ENCODE measurements at places on chromosomes 16 and 17.

- no peak for DNase-seq
These were observed 75.7 kb upstream of the FAM20A start for GRCh38 chr17:68676856-68677255.

DNA sequence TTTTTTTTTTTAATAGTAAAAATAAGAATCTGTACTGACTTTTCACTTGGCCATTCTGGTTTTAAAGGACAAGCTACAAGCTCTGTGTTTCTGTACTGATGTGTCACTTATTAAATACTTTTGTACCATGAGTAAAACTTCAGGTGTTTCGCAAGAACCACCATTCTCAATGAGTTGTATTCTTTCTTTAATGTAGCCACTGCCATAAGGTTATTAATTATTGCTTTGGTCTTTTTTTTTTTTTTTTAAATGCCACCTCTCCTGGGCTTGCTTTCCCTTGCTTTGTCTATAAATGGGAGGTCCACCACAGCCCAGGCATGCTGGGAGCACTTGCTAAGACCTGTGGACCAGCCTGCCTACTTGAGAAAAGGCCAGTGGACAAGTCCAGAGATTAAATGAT is 8.4 kb downstream of the ARL2BP start:
- no peak for DNase-seq

DNA sequence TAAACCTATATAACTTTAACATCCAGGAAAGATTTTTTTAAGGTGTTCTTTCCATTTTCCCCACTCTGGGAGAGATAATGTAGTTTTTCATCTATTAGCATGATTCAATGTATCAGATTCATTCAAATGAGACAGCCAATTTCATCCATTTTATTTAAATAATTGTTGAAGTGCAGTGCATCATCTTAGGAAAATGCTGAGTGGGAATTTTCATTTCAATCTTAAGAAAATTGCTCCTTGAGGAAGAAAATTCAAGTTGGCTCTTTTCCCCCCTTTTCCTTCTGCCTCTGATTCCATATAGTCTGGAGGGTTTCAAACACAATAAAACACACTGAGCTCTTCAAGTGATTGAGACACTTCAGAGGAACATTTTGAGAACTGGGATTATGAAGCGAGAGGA is 3.4 kb upstream of the KCNJ16 start:
- no peak for DNase-seq

GRCh38 chr16:85975451-85975981 is 76.6 kb downstream of the IRF8 start:
- DNase-seq, result no peak

GRCh38 chr17:43768382-43768781 is 9.8 kb upstream of the SOST start:
- no peak for DNase-seq

DNA sequence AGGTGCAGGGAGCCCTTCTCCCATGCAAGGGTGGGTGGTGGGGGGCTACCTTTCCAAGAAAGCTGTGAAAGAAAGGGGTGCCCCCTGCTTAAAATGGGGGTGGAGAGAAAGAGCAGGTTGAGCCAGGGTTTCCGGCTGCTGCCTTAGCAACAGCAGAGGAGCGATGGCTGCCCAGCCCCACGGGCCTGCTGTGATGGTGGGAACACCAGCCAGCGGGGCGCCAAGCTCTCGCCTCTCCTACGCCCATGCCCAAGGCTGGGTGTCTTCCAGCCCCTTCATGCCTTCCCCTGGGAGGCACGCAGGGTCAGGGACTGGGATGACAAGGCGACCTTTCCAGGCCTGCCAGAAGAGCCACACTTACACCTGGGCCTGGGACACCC is 3.0 kb downstream of the FMNL1 start:
- no peak for DNase-seq

GRCh38 chr17:57692770-57693169 is 52.3 kb downstream of the CCDC182 start:
- no peak for DNase-seq

DNA sequence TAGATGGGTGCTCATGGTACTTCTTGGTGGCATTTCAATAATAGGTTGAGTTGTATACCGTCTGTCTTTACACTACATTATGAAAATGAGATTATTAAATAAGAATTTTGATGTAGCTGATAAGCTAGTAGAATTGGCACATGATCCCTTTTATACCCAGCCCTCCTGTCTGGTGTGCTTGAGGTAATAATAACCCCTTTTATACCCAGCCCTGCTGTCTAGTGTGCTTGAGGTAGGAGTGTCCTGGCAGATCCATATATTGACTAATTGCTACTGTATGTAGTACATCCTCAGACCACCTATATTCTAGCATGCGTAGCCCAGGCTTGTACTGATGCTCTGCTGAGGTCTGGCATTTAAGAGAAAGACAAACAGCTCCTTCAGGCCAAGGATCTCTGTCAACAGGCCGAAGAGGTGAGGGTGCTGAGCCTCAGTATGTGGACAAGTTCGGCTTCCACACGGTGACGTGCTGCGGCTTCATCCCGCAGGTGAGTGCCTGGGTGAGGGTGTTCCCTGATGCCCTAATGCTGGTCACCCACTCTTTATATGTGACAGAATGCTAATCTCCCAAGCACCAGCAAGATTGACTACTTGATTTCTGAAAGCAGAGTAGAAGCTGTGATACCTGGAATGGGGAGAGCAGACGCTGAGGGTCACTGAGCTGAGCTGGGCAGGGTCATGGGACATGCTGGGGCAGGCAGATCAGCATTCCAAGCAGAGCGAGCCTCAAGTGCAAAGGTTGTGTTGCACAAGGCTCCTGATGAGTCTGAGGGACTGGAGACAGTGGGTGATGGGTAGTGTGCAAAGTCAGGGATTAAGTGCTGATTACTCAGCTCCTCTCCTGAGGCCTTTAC is 5.7 kb downstream of the FN3K start:
- no peak for DNase-seq

- DNase-seq, result no peak
These were observed 10.4 kb upstream of the KATNB1 start for GRCh38 chr16:57725151-57725550.

DNA sequence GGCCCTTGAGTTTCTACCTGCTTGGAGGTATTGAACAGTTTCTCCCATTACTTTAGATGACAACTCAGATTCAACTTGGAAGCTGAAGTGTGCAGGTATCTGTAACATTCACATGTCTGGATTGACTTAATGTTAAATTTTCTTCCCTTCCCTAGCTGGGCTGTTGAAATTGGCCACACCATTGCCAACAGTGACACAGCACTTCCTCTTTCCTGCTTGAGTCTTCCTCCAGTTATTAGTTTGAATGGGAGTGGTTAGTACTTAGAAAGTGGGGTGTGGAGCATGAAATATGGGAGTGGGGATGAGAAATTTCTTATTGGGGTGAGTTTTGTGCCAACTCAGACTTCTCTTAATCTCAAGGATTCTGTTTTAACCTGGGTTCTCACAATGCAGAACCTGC is 454.9 kb downstream of the KCNJ2 start:
- DNase-seq, result no peak

DNA sequence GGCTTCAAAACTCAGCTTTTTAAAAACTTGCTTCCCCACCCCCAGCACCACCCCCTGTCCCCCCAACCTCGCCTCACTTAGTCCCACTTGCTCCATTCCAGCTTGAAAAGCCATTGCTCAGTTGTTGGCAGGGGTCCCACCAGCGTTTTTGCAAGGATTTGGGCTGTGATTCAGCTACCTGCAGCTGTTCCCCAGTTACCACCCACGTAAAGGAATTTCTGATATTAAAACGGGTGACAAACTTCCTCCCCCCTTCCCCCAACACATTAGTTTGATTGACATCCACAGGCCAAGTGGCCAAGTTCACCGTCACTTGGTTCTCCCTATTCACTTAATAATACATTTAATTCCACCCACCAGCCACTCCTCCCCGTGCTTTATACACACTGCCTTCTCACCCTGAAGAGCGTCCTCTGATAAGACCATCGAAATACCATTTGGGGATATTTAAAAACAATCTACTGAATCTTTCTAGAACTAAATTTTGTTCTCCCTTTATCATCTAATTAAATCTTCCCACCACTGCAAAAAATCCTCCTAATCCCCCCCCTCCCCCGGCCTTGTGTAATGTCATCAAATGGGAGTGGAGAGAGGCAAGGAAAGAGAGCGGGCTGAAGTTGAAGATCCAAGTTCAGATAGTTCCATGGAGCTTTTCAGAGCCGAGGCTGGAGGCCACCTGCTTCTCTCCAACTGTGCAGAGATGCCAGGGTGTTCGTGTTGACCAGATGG is 55.1 kb downstream of the SOX9 start:
- no peak for DNase-seq

DNA sequence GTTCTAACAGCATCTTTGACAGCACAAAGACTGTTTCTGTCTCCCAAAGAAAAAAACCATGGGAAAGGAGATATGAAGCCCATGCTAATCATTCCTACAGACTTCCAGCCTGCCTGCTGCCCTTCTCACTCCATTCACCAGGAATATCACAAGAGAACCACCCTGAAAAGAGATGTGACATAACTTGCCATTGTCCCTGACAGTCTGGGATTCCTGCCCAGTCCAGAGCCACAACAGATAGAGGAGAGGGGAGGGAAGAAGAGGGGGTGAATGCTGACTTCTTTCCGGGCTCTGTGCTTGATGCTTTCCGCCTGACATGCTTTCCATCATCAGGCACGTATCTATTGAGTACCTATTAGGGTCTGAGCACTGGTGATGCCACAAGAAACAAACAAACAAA is 31.6 kb upstream of the ASIC2 start:
- DNase-seq, result no peak

DNA sequence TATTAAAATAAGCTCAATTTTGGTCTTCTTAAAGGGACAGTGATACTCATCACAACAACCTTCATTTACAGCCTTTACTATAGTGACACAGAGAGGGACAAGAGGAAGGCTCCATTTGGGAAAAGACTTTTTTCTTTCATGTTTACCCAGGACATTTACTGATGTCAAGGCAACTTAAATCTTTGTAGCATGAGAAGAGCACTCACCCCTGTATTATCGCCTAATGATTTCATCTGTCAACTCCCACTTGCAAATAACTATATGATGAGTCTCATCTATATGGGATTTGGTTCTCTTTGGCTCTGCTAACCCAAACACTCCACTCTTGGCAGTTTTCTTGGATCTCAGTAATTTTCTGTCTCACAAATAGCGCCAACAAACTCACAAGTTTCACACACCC is 24.1 kb downstream of the BLMH start:
- no peak for DNase-seq

GRCh38 chr17:82861393-82861775 is 21.6 kb upstream of the ZNF750 start:
- DNase-seq, result no peak

DNA sequence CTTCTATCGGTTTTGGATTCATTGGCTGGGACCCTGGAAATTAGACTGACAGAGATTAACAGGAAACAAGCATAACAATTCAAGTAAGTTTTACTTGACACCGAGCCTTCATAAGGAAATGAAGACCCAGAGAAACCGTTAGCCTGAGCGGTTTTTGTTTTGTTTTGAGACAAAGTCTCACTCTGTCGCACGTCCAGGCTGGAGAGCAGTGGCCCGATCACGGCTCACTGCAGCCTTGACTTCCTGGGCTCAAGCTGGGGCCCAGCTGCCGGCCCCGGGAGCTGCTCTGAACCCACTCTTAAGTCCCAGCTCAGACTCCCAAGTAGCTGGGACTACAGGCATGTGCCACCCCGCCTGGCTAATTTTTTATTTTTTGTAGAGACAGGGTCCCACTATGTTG is 321.3 kb downstream of the SEC14L1 start:
- no peak for DNase-seq

DNA sequence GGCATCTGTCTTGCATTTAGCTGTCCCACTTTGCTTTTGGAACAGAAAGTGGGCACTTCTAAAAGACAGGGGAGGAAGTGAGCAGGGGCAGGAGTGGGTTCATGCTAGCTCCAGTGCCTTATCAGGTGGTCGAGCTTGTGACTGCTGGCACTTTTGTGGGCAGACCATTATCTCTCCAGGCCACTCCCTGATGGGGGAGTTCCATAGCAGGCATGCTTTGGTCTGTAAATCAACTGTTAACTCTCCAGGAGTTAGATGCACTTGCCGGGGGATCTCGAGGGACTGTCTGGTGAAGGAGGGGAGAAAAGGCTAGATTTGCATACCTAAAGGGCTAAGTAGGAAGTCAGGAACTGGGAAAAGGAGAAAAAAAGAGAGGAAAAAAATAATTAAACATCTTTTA is 9.3 kb upstream of the CARD14 start:
- no peak for DNase-seq

DNA sequence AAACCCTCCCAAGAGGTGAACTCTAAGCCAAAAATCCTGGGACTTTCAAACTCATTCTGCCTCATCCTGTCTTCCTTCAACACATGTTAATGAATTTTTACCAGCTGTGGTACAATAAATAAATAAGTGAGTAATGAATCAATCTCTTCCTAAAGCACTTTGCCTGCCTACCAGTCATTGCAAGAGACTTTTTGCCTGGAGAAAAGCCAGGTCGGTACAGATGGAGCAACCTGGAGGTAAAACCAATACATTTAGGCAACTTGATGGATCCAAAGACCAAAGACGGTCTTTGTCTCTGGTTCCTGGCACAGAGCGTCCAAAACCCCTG is 324.2 kb downstream of the PMP22 start:
- no peak for DNase-seq

DNA sequence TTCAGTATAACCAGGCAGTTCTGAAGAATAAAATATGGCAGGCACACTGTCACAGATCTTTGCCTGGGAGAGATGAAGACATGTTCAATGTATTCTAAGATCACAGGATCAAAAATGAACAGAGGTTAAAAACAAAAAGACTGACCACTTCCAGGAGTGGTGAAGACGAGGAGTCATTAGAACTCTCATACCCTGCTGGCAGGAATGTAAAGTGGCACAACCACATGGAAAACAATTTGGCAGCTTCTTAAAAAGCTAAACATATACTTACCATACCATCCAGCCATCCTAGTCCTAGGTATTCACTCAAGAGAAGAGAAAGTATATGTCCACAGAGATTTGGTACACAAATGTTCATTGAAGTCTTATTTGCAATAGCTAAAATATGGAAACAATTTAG is 406.3 kb downstream of the NPIPA8 start:
- no peak for DNase-seq

GRCh38 chr16:56625943-56626654 is 518 bp downstream of the MT1E start:
- no peak for DNase-seq

DNA sequence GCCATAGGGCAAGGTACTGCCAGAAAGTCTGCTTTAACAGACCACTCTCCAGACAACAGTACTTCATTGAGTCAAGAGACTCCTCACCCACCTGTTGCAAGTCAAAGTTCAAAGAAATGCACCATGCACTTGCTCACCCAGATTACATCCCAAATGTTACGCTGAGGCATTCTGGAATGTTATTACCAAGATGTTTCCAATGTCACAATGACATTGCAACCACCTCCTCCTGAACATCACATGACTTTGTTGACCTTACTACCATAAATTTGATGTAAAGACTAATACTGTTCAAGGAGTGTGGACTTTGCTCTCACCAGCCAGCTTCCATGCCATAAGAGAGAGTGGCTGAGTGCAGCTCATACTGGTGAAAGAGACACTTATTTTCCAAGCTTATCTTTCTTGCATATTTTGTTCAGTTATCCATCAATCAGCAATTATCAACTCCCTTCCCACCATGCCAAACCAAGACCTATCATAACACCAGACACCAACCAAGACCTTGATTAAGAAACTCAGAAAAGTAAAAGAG is 58.5 kb upstream of the BCAR1 start:
- no peak for DNase-seq

- DNase-seq, result no peak
These were observed 225.9 kb upstream of the EEF2KMT start for GRCh38 chr16:5323284-5324141.

- DNase-seq, result no peak
These were observed 217.4 kb downstream of the RPTOR start for GRCh38 chr17:80762076-80762475.

All from AG04450 (cell line).